Activated CD4-positive, alpha-beta T cell treated with anti-CD3 and anti-CD28 coated beads for 4 hours (primary cell): ENCODE measurements at places on chromosomes 6 and 20.
A peak's percentile ranks its signal among the peaks of the same experiment; 100 is the strongest.

- DNase-seq = no peak
These were observed 3.8 kb downstream of the RIN2 start for GRCh38 chr20:19761841-19762240.

- DNase-seq = peak; percentile 28
These were observed 70.8 kb upstream of the RIPOR2 start for GRCh38 chr6:25006565-25007001.

- no peak for DNase-seq
These were observed 44.1 kb upstream of the CHRNA4 start for GRCh38 chr20:63405102-63405730.

DNA sequence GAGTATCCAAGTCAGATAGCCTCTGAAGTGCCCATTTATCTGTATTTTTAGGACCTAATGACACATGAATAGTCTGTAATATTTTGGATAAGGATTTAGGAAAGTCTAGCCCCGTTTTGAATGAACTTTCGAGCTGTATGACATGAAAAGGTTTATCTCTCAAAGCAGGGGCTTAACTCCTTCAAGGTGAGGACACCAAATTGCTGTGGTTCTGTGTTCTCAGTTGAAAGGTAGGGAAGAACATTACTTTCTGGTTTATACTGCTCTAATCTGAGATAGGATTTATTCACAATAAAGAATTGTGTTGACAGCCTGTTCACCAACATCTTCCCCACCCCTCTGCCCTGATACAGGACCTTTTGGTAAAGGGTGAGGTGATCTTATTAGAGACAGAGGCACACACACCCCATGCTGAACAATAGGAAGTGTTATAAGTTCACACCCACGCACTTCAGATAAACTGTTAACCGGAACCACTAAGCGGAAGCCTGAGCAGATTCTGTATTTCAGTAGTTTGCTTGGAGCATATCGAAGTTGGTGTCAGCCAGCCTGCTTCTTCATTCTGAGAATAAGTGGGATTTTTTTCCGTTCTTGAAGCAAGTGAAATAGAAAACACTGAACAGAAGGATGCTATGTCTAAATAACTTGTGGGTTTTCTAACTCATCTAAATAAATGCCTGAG, 223.3 kb downstream of the TMEM242 start:
- DNase-seq = peak; percentile 58

- DNase-seq = peak; percentile 35
These were observed 9.7 kb downstream of the NOL7 start for GRCh38 chr6:13624871-13625288.
